ENCODE measurements at places on chromosomes 1 and 21.

DNA sequence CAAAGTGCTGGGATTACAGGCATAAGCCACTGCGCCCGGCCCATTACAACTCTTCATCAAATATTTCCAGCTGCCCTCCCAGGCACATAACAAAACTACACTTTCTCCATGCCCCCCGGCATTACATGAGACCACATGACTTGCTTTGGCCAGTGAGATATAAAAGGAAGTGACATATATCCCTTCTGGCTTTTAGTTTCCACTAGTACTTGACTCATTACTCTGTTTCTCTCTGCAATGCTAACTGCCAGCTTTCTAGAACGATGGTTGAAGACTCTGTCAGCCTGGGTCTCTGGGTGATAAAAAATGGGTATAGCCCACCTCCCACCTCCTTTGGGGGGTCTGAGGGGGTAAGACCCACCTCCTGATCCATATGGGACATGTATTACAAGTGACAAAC is 24.2 kb downstream of the ABL2 start:
- DNase-seq = no peak

DNA sequence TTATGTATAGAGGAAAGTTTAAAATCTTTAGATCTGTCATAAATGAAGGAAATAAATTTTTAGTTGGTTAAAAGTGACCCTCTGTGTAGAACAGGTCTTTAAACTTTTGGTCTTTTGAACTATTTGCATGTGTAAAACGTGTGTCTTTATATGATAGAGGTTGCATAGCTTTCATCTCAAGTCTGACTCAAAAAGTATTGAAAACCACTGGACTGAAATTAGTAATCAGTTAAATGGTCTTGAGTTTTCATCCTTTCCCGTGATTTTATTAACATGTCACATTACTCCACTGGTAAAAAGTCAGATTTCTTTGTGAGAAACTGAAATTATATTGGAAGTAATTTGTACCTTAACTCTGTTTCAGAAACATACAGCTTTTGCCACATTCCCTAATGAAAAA is 1.8 kb downstream of the RNPC3 start:
- DNase-seq = no peak

DNA sequence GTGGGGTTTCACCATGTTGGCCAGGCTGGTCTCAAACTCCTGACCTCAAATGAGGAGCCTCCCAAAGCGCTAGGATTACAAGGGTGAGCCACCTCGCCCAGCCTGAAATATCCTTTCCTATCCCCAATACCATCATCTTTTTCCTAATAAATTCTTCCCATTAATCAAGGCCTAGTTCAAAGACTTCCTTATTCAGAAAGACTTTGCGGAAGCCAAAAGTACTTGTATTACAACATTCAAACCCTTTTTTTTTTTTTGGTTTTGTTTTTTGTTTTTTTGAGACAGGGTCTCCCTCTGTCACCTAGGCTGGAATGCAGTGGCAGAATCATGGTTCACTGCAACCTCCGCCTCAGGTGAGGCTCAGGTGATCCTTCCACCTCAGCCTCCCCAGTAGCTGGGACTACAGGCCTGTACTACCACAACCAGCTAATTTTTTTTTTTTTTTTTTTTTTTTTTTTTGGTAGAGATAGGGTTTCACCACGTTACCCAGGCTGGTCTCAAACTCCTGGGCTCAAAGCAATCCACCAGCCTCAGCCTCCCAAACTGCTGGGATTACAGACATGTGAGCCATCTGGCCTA is 7.6 kb downstream of the SLC19A2 start:
- no peak for DNase-seq

DNA sequence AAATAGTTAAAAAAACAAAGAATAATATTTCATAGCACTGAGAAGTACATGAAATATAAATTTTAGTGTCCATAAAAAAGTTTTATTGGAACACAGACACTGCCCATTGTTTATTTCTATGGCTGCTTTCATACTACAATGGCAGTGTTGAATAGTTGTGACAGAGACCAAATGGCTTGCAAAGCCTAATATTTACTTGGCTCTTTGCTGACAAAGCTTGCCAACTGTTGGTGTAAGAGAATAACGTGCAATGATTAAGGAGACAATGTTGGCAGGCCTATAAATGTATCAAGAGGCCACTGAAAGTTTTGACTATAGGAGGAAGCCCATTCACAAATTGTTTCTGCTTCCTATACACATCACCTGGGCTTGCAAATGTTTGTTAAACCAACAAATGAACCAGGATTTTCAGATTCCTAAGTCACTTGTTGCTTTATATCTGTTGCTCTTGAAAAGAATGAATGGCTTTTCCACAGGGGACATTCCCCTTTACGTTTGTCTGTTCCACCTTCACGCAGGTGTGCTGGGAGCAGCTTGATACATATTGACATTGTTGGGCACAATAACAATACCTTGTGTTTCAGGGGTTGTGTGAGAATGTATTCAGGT is 5.5 kb upstream of the ST6GALNAC3 start:
- no peak for DNase-seq

DNA sequence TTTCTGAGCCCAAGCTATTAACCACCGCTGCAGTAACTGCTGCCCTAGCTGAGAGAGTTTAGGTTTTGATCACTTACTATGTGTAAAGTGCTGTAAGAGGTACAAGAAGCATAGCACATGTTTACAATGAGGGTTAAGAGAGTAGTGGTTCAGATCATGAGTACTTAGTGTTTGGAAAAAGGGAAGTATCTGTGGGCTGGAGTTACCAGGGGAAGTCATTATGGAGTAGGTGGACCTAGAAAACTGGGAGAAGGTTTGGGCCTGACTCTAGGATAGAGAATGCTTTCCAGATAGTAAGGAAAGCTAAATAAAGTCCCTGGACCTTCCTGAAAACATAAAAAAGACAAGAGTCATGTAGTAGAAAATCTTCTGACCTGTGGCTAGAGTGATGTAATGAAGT is 149.6 kb upstream of the PLXNA2 start:
- DNase-seq = no peak

GRCh38 chr21:42125571-42126544 is 54.7 kb downstream of the UMODL1 start:
- no peak for DNase-seq

- peak; percentile 19 for DNase-seq
Measured at GRCh38 chr1:180533266-180533987, 25.3 kb upstream of the OVAAL start.

DNA sequence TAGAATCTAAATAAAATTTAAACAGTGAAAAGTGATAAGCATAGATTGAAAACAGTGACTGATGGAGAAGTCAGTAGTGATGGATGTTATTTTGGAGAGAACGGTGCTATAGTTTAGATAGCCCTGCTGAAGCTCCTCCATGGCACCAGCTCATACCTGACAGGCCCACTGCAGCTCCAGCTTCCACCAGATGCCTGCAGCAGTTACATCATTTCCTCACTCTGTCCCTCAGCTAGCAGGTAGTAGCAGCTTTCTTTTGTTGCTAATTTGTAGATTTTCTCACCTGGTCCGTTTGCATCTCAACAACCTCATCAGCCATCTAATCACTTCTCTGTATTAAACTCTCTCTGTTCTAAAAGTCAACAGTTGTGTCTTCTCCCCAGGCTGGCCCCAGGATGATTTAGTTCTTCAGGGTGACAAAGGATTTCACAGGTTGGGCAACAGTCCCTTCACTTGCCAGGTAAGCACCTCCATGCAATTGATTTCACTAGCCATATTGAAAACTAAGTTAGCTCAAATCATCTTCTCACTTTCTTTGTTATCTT is 128.3 kb downstream of the LMX1A start:
- DNase-seq = no peak

DNA sequence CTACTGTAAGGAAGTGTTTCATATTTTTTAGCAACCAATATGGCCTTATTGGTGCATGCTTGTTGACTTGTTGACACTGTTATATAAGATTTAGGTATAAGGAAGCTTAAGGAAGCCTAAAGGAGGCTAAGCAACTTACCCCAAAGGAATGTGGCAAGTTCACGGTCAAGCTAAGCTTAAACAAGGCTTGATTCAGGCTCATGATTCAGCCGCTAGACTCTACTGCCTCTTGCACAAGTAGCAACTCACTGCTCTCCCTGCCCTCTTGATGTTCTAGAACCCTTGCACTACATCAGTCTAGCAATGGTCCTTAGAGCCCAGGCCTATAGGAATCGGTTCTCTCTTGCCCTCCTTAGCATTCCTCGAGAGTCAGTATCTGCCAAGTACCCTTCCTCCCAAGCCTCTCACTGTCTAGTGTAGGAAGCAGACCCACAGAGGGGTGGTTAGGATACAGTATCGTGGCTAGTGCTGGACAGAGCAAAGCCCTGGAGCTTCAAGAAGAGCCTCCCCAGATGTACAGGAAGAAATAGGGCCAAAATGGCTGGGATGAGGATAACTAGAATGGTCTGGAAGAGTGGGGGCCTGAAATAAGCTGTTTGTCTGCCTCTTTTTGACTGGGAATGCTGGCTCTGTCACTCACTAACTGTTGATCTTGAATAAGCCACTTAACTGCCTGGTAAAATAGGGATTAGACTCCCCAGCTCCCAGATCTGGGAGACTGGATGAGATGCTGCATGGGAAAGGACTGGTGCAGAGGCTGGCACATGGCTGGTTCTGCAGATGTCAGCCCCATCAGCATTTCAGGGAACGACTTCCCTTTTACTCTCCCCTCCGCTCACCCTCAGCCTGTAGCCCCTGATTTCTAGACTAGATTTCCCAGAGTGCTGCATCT is 122.2 kb downstream of the NAV1 start:
- DNase-seq = no peak

GRCh38 chr1:180181996-180182642 is 27.4 kb downstream of the QSOX1 start:
- no peak for DNase-seq

- no peak for DNase-seq
Measured at GRCh38 chr21:43657355-43658087, 1.8 kb downstream of the HSF2BP start.

DNA sequence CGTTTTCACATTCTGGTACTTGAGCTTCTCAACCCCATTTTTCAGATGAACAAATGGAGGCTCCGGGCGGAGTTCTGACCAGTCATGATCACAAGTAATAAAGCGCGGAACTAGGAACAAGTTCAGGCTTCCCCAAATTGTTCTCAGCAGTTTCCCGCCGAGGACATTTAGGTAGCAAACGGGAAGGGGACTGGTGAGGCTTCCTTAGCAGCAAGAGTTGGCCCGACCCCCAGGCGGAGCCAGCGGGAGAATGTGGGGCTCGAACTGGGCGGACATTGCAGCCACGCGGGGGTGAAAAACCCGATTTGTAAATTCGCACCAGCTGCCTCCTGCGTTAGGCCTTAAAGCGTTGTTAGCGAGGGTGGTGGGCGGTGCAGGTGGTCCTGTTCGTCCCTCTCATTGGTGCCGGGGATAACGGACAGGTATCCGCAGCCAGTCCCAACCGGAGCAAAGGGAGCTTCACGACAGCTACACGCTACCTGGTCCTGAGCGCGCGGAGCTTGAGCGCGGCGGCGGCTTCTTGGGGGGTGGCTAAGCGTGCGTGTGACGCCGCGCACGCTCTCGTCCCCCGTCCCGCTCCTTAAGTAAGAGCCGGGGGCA is 15.3 kb downstream of the SEMA6C start:
- peak; percentile 41 for DNase-seq

- DNase-seq = no peak
Measured at GRCh38 chr1:169701261-169702005, 10.0 kb downstream of the SELL start.
